NCI-H460 (cell line): ENCODE measurements at places on chromosomes 3 and 15. TPM values are rescaled to one million over a fixed set of nuclear protein-coding genes. Genes with fewer than 3 reads are reported as not detected.

Gene SAMD7
- not detected in 2 replicates for total RNA-seq

Gene CAMK2N2
- total RNA-seq, result 0.23 TPM in 1 of 2 replicates, not detected in the other

Gene TERC
- 14.7 and 17.6 TPM in 2 replicates for total RNA-seq

Gene CTXN2
- not detected in 2 replicates for total RNA-seq

Gene MYZAP
- total RNA-seq, result not detected in 2 replicates

Gene MRPS11
- total RNA-seq, result 44.6 and 53.2 TPM in 2 replicates

Gene SGO1
- total RNA-seq, result 13.7 and 16.6 TPM in 2 replicates

Gene BFSP2
- not detected in 2 replicates for total RNA-seq

Gene SHF
- total RNA-seq, result 1.4 and 3.1 TPM in 2 replicates

Gene TLR9
- not detected in 2 replicates for total RNA-seq

Gene CGNL1
- 0.82 and 0.98 TPM in 2 replicates for total RNA-seq

Gene OXTR
- total RNA-seq, result 0.23 and 0.50 TPM in 2 replicates

Gene POPDC2
- 0.38 TPM in 1 of 2 replicates, not detected in the other for total RNA-seq

Gene CLDN16
- 0.78 and 0.87 TPM in 2 replicates for total RNA-seq

Gene CFAP100
- total RNA-seq, result not detected in 2 replicates

Gene C3orf22
- not detected in 2 replicates for total RNA-seq

Gene DPPA2
- not detected in 2 replicates for total RNA-seq

Gene SLC12A1
- total RNA-seq, result not detected in 2 replicates

Gene STRIT1
- not detected in 2 replicates for total RNA-seq

Gene WNT7A
- total RNA-seq, result not detected in 2 replicates

Gene GABRR3
- not detected in 2 replicates for total RNA-seq

Gene DMXL2
- total RNA-seq, result 42.3 and 48.5 TPM in 2 replicates

Gene TARS3
- 9.2 and 10.2 TPM in 2 replicates for total RNA-seq

Gene DNAH12
- total RNA-seq, result not detected in 2 replicates

Gene CCDC80
- total RNA-seq, result 6.4 and 12.3 TPM in 2 replicates
